WTC11 (cell line): ENCODE measurements at places on chromosomes 12 and 14. TPM values are rescaled to one million over a fixed set of nuclear protein-coding genes. Genes with fewer than 3 reads are reported as not detected.

ASCL1 gene
- 0.07 to 0.14 TPM (median 0.07 TPM) in 3 replicates for total RNA-seq

CCDC177 gene
- total RNA-seq: 1.7 to 2.2 TPM (median 2.1 TPM) in 3 replicates

HVCN1 gene
- 5.7 to 8.4 TPM (median 7.9 TPM) in 3 replicates for total RNA-seq

LDHB gene
- total RNA-seq: 1,504 to 1,616 TPM (median 1,559 TPM) in 3 replicates

MAP1LC3B2 gene
- 2.2 to 3.0 TPM (median 2.5 TPM) in 3 replicates for total RNA-seq

ATXN7L3B gene
- total RNA-seq: 35.7 to 36.3 TPM (median 35.8 TPM) in 3 replicates

PNP gene
- 72.7 to 95.8 TPM (median 75.0 TPM) in 3 replicates for total RNA-seq

ENDOU gene
- not detected in 3 replicates for total RNA-seq

PYM1 gene
- total RNA-seq: 55.5 to 61.7 TPM (median 57.3 TPM) in 3 replicates

PTCSC3 gene
- total RNA-seq: not detected in 3 replicates

OTOGL gene
- 0.39 to 0.62 TPM (median 0.55 TPM) in 3 replicates for total RNA-seq

KCNC2 gene
- total RNA-seq: not detected in 3 replicates
